Brain microvascular endothelial cell (primary cell): ENCODE measurements at places on chromosomes 12 and 14.

DNA sequence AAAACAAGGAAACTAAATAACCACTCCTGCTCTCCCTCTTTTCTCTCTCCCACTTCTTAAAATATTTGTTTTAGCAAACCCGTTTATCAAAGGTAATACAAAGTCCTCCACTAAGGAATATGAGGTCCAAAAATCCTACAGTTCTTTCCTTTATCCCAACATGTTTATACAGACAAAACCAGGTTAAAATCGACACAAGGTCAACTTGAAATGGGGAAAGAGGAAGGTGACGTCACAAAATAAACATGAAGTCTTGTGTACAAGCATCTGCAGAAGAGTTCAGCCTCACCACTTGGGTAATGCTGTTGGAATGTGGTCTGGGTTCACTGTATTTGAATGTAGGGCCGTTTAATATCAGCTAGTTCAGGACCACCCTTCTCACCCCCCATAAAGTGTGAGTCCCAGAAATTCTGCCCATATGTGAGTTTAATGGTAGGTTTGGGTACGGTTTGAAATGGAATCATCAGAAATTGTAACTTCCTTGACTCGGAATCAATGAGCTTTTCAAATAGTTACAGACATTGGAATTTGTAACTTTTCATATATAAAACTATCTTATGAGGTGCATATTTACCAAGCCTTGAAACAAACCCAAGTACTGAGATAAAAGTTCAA, 120.0 kb upstream of the SLC38A2 start:
- DNase-seq = peak; percentile 87

- peak; percentile 87 for DNase-seq
These were observed at the start of gene BCL2L2 for GRCh38 chr14:23306412-23307145. Gene BCL2L2 (plus strand): TSS chr14:23306833. CDS start chr14:23307768, 935 bp downstream.

DNA sequence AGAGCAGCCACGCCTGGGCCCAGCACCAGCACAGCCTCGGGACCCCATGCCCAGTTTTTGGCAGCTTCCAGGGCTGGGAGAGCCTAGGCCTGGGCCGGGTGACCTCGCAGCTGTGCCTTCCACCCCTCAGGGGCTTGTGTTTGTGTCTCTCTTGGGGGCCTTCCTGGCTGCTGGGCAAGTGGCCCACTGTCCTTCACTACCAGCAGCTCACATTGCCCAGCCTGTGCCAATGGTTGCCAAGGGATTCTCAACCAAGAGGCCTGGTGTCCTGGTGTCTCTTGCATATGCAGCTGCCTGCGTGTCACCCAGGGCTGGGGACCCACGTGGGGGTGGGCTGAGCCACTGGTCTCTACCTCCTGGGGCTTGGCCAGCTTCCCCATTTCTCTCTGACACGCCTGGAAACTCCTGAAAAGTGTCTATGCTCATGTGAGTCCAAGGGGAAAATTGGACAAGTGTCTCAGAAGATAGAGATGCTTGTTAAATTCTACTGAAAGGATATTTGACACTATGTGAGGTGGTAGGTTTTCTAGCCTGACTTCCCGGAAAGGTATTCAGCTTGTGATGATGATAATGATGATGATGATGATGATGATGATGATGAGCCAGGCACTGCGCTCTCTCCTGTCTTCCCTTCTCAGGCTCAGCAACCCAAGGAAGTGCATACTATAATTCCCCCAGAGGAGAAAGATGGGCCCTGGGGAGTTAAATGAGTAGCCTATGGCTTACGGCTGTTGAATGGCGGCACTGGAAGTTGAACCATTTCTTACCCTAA, 48.8 kb upstream of the ESRRB start:
- DNase-seq = no peak

- DNase-seq = no peak
These were observed 949 bp downstream of the PLBD2 start for GRCh38 chr12:113359133-113359938.

GRCh38 chr12:26978801-26979200, 35.4 kb downstream of the TM7SF3 start:
- DNase-seq = no peak

GRCh38 chr12:105862163-105862821, 276.5 kb downstream of the NUAK1 start:
- peak; percentile 22 for DNase-seq

- no peak for DNase-seq
These were observed 865.4 kb upstream of the TMEM132C start for GRCh38 chr12:127401536-127401935.

- no peak for DNase-seq
These were observed 8.5 kb downstream of the KRT85 start for GRCh38 chr12:52358575-52359350.

GRCh38 chr14:71885301-71885700, 46.9 kb upstream of the RGS6 start:
- DNase-seq = no peak

- peak; percentile 98 for DNase-seq
These were observed at the start of gene PSMA6 for GRCh38 chr14:35292051-35292769. Gene PSMA6 (plus strand): TSS chr14:35292382. CDS start chr14:35292477, 95 bp downstream.

DNA sequence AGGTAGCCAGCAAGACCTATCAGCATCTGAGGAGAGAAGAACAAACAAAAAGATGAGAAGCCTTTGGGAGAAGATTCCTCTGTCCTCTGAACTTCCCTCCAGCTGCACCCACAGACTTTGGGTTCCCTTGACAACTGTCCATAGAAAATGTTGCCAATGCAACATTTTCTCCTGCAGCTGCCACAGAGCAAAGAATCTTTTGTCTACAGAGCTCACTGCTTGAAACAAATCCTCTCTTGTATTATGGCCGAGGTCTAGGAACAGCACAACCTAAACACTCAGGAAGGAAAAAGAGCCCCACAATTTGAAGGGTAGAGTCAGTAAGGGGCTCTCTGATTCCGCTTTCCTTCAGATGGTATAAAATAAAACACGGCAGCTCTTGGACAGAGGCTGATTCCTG, 14.3 kb downstream of the POMT2 start:
- DNase-seq = no peak

DNA sequence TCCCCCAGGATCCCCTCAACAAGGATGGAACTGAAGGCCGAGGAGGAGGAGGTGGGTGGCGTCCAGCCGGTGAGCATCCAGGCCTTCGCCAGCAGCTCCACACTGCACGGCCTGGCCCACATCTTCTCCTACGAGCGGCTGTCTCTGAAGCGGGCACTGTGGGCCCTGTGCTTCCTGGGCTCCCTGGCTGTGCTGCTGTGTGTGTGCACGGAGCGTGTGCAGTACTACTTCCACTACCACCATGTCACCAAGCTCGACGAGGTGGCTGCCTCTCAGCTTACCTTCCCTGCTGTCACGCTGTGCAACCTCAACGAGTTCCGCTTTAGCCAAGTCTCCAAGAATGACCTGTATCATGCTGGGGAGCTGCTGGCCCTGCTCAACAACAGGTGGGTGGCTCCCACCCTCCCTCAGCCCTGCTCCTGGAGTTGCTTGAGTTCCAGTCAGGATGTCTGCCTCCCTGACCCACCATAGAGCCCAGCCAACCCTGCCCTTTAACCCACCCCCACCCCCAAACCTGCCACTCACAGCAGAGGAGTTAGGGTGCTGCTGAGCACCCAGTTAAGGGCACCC, 1.4 kb downstream of the ASIC1 start:
- no peak for DNase-seq

DNA sequence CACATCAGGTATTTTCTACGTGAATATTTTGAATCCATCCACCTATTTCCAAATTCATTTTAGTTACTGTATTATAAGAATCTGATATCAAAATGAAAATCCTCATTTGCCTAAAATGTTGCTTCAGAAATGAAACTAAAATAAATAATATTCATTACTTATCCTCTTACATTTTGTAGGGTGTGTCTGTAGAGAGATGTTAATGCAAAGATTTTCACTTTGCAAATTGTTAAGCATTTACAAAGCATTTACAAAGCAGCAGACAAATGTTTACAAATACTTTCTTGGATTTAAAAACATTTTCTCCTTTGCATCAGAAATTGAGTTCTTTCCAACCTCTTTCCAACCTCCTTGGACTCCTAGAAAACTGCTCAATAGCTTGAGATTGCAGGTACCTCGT, 360.0 kb upstream of the DCN start:
- DNase-seq = no peak

GRCh38 chr14:104830781-104831180, 29.9 kb downstream of the ZBTB42 start:
- no peak for DNase-seq

DNA sequence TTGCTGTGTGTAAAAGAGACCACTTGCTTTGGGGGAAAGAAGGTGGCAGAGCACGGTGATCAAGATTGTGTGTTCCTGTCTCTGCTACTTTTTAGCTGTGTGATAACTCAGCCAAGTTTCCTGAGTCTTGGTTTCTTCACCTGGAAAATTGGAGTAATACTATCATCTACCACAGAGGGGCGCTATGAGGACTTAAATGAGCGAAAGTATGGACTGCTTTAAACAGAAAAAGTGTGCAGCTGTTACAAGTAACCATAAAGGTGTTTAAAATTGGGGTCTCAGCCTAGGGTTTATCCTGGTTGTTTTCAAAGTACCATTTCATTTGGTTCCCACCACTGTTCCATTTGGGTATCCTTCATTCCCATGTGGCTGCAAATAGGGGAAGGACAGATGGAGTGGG, 65.9 kb upstream of the WSCD2 start:
- DNase-seq = no peak

GRCh38 chr12:50742776-50743175, 21.1 kb upstream of the ATF1 start:
- DNase-seq = no peak

DNA sequence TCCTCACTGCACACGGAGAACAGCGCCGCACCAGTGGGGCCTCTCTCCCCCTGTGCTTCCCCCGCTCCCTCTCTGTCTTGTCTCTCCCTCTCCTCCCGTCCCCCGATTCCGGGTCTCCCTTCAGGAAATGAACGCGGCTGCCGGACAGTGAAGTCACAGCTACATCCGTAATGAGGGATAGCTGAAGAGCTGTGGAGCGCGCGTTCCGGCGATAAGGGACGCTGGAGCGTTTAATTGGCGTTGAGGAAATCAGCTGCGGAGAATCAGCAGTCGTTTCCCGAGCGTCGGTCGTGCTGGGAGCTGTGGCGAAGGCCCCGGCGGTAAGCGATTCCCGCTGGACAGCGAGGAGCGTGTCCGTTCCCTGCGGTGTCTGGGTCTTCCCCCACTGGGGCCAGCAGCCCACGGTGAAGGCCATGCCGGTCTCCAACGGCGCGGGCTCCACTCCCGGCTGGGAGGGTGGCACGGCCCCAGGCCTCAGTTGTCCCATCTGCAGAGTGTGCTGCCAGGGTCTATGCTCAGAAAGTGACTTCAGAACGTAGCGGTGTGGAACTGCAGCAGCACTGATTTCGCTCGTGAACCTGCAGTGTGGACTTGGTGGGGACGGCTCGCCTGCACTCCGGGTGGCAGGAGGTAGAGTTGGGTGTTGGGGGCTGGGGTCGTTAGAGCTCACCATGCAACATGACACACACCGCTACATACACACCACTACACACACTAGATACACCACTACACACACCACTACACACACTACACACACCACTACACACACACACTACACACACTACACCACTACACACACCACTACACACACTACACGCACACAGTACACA, 10.9 kb downstream of the NOC4L start:
- DNase-seq = no peak

DNA sequence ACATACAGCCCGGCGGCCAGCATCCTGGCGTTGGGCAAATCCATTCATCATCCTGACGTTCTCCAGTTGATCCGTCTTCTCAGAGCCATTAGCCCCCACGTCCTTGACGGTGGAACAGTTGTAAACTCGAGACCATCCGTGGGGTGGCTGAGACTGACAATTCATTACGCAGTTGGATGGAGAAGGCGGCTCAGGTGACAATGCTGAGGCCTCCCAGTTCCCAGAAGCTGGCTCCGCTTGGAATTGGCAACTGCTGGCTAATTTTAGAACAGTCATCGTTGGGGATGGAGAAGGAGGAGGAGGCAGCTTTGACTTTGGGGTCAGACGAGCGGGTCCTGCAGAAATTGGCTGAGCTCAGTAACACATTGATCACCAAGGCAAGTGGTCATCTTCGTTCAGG, 186.5 kb downstream of the PHETA1 start:
- no peak for DNase-seq

DNA sequence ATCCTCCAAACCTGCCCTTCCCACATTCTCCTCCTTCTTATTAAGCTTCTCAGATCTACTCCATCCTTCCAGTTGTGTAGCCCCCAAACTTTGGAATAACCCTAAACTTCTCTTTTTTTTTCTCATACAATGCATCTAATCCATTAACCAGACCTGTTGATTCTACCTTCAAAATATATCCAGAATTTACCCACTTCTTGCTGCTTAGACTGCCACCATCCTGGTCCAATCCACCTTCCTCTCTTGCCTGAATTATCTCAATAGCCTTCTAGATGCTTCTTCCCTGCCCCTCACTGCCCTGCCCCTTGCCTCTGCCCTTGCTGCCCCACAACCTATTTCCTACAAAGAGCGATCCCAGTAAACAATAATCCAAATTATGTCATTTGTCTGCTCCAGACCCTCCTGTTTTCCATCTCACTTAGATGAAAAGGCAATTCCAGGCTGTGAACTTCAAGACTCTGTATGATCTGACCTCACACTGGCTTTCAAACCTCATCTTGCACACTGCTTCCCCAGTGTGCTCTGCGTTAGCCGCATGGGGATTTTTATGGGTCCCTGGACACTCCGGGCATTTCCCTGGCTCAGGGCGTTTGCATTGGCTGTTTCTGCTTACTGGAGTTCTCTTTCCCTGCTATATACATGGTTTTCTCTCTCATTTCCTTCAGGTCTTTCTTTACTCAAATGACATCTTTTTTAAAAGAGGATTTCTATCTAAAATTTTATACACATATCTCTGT, 42.6 kb upstream of the HIF1A start:
- DNase-seq = no peak

DNA sequence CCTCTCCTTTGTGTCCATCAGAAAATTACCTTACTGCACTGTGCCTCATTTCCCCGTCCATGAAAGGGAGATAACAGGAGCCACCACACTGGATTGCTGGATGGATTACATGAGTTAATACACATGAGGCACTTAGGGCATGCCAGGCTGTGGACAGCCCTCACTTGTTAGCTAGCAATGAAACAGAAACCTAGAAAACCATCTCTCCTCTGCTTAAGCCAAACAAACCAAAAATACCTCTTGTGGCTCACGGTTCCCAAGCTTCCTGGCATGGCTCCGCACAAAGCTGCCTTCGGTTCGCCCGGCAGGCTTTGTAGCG, 660 bp upstream of the HCFC2 start:
- DNase-seq = peak; percentile 28

GRCh38 chr12:54259194-54260011, 20.5 kb downstream of the CBX5 start:
- peak; percentile 76 for DNase-seq

- DNase-seq = no peak
These were observed 40.1 kb upstream of the VPS33A start for GRCh38 chr12:122306407-122306806.

- no peak for DNase-seq
These were observed 78.0 kb upstream of the DDHD1 start for GRCh38 chr14:53231171-53231570.
